Activated CD4-positive, CD25-positive, alpha-beta regulatory T cell treated with anti-CD3 and anti-CD28 coated beads, Interleukin-2, amount 50 U/mL, for 24 hours (primary cell): ENCODE measurements at places on chromosomes 1 and 21.
A peak's percentile ranks its signal among the peaks of the same experiment; 100 is the strongest.

- no peak for ATAC-seq
Measured at GRCh38 chr1:41391834-41392527, 30.7 kb downstream of the FOXO6 start.

DNA sequence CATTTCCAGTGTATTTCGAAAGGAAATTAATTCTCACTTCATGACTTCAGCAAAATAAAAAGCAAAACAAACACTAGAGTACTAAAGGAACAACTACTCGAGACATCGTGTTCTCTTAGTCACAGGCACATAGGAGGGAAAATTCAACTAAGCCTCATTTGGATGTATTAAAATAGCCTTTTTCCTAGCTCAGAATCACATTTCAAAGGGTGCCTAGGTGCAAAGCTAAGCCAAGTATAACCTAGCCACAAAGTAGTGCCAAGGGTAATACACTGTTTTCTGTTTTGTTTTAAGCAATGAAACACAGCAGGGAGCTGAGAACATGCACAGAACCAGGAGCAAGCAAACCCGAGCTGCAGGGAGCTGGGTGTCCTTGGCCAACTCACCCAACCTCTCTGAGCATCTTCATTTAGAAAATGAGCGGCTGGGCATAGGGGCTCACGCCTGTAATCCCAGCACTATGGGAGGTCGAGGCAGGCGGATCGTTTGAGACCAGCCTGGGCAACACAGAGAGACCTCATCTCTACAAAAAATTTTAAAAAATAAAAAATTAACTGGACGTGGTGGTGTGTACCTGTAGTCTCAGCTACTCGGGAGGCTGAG lies 26.6 kb upstream of the ACBD6 start:
- ATAC-seq = no peak

DNA sequence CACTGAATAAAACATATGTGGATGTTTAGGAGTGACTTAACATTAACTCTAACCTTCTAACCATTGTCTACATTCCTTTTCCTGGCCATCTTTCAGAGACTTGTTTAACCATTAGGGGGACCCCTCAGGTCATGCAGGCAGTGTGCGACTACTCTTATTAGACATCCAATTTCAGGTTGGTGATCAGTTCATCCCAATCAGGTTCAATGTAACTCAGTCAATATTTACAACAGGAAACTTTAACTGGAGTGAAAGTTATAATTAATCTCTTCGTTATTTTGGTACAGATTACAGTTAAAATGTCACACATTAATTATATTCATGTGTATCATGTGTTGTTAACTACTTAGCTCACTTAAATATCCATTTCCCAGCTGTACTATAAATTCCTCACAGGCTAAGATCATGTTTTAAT lies 68.8 kb upstream of the RGS1 start:
- ATAC-seq = peak; percentile 72

DNA sequence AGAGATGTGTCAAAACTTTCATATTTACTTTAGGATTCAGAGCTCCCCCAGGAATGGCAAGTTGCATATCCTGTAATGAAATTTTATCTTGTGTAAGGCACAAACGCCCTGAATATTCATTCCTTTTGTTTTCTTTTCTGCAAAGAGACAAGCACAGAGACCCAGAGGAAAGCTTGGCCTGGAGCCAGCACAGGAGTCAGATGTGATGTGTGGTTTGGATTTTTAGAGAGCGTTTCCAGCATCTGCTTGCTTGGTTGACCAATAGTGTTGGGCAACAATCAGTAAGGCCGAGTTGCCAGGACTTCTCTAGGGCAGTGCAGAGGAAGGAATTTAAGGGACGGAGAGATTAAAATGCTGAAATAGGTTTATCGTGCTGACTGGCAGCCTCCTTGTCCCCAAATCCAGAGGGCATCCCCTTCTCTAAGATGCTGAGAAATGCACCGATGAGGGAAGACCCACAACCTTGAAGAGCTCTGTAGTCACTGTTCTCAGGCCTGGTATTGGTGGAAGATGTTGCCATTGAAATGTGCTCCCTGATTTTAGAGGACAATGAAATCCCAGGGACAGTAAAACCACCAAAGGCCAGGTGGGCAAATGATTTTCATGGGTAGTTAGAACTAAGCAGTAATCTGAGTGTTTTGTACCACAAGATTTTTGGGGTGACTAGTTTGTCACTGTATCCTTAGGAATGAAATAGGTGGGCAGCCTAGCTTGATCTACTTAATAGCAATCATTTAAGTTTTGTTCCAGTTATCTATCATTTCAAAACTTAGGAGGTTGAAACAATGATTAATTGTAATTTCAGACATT lies 37.9 kb upstream of the RHOU start:
- ATAC-seq = no peak

GRCh38 chr1:119114786-119115185 lies 25.7 kb downstream of the WARS2 start:
- no peak for ATAC-seq

- ATAC-seq = no peak
Measured at GRCh38 chr1:198892065-198892464, 253.2 kb downstream of the PTPRC start.
